ENCODE measurements at places on chromosomes 1 and 21.

GRCh38 chr1:230313453-230314141, 112.5 kb downstream of the PGBD5 start:
- DNase-seq: no peak

DNA sequence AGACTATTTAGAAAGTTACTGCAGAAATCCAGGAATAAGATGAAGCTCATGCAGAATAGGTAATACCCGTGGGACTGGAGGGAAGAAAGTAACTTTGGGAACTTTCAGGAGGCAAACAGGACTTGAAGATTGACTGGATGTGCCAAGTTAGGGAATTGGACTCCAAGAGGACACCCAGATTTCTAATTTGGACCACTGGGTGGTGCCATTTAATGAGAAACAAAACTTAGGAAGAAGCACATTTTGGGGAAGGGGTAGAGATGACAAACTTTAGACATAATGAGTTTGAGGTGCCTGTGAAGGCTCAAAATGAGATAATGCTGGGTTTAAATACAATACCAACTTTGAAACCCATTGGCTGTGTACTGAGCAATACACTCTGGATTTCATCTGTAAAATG, 3.3 kb upstream of the B4GALT3 start:
- DNase-seq: peak; percentile 64

- DNase-seq: no peak
Measured at GRCh38 chr1:67825591-67825990, 7.7 kb downstream of the GNG12 start.

DNA sequence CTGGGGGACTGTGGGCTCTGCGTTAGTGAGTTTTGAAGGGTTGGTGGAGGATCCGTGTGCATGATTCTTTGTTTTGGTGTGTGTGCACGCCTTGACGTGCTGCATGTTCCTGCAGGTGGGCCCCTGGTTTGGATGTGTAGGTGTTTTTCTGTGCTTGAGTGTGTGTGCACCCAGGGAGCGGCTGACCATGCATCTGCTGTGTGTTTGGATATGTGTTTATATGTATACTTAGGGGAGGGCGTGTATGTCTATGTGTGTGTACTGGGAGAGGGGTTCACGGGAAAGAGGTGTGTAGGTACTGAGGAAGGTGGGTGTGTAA, 1.1 kb downstream of the VANGL2 start:
- no peak for DNase-seq

DNA sequence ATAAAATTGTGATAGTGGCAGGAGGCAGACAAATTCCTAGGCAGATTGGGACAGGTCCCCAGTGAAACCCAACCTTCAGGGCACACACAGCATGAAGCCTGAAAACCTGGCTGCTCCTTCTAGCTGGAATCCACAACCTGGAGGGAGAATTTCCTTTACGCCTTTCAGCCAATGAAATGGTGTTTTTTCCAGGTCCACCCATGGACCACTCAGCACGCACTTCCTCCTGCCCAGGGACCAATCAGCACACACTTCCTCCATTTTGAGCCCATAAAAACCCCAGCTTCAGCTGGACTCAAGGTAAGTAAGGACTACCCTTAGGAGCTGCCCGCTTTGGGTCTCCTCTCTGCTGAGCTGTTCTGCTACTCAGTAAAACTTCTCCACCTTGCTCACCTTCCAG, 120.1 kb downstream of the AKT3 start:
- peak; percentile 5 for DNase-seq

- no peak for DNase-seq
Measured at GRCh38 chr1:86233403-86233802, 76.8 kb upstream of the COL24A1 start.
